ENCODE measurements at places on chromosomes 5 and 9.

DNA sequence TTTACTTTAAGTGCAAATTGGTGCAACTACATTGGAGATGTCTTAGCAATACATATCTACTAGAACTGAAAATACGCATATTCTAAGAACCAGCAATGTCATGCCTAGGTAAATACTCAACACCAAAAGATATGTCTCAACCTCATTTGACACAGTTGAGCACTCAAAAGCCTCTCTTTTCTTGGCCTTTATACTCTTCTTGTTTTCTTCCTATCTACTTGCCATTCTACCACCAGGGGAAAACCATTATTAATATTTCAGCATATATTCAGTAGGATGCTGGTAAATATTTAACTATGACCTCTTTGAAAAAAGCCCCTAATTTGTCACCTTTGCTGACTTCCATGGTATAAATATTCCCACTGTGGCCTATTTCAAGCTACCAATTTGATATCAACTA is 443.8 kb downstream of the LRRC70 start:
- no peak for DNase-seq

GRCh38 chr9:108045851-108046250 is 556.3 kb upstream of the KLF4 start:
- no peak for DNase-seq

DNA sequence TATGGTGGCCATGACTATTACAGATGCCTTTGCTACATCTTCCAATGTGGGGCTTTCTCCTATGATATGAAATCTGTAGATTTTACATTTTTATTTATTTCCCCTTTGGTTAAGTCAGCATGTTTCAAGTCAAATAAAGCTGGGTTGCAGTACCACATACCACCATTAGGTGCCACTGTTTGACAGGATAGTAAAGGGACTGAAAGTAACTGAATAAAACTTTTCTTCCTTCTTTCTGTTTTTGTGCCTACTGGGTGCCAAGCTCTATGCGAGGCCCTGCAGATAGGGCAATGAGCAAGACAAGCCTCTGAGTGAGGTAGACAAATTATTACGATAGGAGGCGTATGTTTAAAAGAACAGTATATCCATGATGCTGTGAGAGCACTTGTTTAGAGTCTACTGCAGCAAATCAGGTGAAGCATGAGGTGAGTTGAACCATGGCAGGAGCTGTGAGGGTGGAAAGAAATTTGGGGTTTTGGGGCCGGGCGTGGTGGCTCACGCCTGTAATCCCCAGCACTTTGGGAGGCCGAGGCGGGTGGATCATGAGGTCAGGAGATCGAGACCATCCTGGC is 64.8 kb downstream of the GDNF start:
- DNase-seq, result no peak

GRCh38 chr5:150068961-150069645 is 17.3 kb downstream of the CSF1R start:
- DNase-seq, result no peak

Measured in T follicular helper cell (primary cell).